ENCODE measurements at places on chromosomes 16 and 17.

GRCh38 chr17:8076502-8077266, 10.8 kb downstream of the ALOX12B start:
- no peak for DNase-seq

DNA sequence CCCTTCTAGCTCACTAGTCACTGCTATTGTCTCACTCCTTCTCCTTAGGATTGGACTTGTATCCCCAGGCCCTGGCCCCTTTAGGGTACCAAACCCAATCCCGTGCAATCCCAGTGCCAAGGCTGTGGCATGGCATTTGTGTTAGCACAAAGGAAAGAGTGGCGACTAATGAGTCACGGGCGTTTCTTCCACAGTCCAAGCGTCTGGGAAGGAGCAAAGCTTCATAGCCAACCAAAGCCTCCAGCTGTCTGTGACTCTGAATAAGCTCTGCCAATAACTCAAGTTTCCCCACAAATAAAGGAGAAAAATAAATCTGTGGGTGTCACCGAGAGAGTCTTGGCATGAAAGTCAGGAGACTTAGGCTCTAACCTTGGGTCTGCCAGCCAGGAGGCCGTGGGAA, 54.6 kb upstream of the COX10 start:
- DNase-seq: no peak

DNA sequence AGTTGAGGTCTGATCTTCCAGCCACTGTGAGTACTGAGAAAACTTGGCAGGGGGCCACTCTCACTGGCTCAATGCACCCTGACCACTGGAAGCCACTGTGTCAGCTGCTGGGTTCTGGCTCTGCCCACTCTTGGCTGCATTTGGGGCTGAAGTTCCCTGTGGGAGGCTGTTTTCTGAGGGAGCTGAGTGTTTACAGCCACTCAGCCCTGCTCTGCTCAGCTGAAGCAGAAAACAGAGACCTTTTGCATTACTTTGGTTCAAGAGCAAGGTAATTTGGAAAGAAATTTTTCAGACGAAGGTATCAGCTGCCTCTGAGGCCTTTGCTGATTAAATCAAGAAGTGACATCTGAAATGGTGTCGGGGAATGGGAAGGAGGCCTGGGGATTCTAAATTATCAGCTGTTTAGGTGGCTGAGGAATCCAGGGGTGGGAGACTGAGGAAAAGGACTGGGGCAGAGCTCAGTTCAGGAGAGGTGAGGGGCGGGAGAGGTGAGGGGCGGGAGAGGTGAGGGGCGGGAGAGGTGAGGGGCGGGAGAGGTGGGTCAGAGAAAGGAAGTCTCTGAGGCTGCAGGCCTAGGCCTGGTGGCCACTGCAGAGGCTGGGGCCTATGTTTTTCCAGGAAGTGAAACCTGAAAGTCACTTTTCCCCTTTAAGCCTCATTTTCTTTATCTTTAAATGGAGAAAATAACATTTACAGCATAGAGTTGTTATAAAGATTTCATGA, at the start of gene ACSM5:
TSS of gene ACSM5 (plus strand) at position 137 of the 723 bp plus-strand sequence. CDS start 1,951 bp downstream, outside the sequence.
- DNase-seq: peak; percentile 69

DNA sequence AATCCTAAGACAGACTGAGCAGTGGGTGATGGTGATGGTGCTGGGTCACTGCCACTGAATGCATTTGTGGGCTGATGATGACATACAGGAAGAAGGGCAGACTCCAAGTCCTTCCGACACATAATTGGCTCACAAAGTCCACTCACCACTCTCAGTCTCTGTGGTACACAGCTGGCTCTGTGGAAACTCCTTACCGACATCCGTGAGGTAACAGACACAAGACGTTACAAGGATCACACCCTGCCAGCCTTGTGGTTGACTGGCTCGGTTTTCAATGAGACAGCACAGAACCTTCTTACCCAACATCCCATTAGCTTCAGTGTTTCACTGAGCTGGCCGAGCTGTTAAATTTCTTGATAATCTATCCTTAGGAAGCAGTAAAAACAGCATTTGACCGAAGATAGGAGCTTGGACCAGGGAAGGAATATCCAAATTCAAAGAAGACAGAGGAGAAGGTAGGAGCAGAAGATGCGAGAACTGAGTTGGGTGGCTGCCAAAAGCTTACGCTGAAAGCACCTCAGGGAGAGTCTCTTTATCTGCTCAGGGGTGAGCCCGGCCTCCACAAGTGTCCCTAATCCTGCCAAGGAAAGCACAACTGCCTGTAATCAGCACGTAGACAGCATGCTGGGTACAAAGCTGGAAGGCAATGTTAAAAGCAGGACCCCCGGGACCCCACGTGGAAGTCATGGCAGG, 5.5 kb upstream of the MXRA7 start:
- peak; percentile 95 for DNase-seq

GRCh38 chr17:3603119-3603869, 5.9 kb downstream of the TRPV1 start:
- DNase-seq: peak; percentile 1

- DNase-seq: no peak
Observed at GRCh38 chr16:67657751-67658518, 2.1 kb downstream of the ACD start.

DNA sequence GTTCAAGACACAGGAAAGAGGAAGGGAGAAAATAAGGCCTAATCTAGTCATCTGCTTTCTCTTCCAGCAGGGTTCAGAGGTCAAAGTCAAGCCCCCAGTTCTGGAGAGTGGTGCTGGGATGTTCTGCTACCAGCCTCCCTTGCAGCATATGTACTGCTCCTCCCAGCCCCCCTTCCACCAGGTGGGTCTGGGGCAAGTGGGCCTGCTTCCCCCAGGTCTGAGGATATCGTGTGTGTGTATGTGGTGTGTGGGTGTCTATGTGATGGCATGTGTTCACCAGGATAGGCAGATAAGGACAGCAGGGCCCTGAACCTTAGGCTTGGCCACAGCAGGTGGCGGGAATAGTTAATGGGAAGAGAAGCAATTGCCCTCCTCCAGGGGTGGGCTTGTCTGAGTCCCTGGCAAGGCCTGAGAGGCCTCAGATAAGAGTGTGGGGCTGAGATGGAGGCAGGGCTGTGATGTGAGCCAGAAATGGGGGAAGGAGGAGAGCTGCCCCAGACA, 21.1 kb downstream of the FOXN1 start:
- no peak for DNase-seq

GRCh38 chr16:50809561-50809960, 67.7 kb downstream of the CYLD start:
- DNase-seq: no peak

- DNase-seq: no peak
Observed at GRCh38 chr17:82613283-82614094, 34.8 kb downstream of the WDR45B start.

DNA sequence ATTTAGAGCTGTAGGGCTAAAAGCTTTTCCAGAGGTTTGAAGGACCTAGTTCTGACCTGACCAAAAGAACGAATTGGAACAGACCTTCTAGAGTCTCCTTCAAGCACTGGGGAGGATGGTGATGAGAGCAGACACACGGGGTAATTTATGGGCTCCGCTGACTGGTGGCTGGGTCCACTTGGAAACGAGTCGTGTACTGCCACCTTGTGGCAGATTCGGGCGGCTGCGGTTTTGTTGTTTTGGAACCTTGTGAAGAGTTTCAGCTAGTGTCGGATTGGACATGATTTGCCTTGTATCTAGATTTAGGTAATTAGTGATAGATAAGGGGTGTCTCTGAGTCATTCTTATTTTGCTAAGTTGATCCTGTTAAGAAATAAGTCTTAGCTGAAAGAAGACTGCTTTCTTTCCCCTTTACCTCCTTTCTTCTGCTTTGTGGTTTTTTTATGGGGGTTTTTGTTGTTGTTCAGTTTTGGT, 98.9 kb downstream of the AATF start:
- peak; percentile 83 for DNase-seq

- peak; percentile 87 for DNase-seq
Observed at GRCh38 chr17:78865682-78866390, 25.2 kb upstream of the USP36 start.
